ENCODE measurements at places on chromosomes 7 and 10.

- peak; percentile 31 for DNase-seq
Observed at GRCh38 chr10:97428572-97428981, 2.6 kb downstream of the PGAM1 start.

DNA sequence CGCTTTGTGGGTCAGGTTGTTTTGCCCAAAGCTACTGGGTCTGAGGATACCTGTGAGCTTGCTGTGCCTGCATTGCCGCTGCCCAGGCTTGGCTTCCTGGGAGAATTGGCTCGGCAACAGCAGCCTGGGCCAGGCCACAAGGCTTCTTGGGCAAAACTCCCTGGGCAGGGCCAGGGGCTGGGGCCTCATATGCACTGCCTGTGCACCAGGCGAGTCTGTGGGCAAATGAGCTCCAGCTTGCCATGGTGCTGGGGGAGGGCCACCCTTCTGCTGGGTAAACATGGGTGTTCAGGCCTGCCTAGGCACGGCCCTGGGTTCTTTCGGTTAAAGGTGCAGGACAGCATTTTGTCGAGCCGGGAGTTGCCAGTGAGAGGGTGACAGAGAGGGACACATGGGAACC lies 19.4 kb downstream of the ZMIZ1 start:
- no peak for DNase-seq

DNA sequence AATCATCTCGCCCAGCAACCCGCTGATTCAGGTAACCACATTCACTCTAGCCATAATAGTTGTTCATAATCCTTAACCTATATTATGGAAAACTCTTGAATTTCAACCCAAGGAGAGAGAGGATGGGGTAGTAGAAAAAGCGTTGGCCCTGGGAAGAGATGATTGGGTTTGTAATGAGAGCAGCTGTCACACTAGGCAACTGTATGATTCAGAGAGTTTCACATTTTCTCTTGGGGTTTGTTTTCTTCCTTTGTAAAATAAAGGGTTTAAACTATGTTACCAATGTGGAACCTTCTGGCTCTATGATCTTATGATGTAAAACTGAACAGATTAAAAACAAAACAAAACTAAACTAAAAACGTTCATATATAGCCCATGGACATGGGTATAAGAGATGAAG lies 705.2 kb upstream of the IGFBP3 start:
- no peak for DNase-seq

GRCh38 chr7:88322151-88322550 lies 15.5 kb upstream of the STEAP4 start:
- DNase-seq: no peak

GRCh38 chr7:21125297-21125696 lies 302.6 kb upstream of the SP4 start:
- no peak for DNase-seq

DNA sequence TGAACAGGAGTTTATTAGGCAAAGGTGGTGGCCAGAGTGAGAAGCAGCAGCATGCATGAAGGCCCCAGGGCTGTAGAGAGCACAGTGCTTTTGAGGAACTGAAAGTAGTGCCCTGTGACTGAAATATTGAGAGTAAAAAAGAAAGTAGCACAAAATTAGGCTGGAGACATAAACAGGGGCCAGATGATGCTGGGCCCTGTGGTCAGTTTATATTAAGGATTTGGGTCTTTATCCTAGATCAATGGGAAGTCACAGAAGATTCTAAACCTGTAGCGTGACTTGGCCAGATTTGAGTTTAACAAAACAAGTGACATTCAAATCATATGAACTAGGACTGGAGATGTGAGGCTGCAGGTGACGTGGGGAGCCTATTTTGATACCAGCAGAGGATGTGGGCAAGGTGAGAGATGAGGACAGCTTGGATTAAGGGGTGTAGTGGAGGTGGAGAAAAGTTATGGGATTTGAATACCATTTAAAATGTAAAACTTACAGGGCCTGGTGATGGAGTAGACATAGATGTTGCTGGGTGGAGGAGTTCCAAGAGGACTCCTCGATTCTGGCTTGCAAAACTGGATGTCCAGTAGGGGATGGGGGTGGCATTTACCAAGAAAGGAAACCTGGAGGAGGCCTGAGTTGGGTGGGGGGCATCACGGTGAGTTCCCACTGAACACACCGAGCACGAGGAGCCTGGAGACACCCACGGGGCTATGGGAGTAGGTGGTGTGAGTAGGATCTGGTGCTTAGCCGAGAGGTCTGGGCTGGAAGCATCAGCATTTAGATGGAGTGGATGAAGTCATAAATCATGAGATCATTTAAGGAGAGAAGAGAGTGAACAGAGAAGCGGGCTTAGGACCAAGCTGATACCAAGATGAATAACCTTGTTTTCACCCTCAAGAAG lies 52.8 kb downstream of the HHEX start:
- DNase-seq: no peak

DNA sequence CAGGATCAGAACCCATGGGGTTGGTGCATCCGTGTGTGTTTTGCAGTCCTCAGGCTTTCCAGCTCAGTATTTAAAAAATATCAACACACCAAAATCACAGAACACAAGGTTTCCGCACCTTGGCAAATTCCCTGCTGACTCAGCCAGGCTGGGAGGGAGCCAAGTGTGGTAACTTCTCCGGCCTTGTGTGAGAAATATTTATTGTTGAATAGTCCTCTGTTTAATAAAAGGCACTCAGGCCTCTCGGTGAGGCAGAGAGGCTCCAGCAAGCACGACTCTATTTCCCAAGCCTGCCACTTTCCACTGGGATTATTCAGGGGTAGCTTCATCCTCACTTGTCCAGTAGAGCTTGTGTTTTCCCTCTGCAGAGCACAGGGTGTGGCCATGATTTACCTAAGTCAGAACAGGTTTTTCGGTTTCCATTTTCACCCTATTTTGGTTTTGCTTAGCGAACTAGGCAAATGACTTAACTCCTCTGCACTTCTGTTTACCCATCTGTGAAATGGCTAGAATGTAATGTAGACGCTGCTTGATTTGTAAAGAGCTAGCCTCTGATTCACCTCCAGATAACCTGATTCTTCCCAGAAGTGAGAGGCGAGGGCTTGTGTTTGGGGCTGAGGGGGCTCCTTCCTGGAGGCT lies 13.0 kb upstream of the CHST15 start:
- DNase-seq: peak; percentile 80

GRCh38 chr7:2545746-2546425 lies 9.4 kb downstream of the BRAT1 start:
- DNase-seq: no peak

DNA sequence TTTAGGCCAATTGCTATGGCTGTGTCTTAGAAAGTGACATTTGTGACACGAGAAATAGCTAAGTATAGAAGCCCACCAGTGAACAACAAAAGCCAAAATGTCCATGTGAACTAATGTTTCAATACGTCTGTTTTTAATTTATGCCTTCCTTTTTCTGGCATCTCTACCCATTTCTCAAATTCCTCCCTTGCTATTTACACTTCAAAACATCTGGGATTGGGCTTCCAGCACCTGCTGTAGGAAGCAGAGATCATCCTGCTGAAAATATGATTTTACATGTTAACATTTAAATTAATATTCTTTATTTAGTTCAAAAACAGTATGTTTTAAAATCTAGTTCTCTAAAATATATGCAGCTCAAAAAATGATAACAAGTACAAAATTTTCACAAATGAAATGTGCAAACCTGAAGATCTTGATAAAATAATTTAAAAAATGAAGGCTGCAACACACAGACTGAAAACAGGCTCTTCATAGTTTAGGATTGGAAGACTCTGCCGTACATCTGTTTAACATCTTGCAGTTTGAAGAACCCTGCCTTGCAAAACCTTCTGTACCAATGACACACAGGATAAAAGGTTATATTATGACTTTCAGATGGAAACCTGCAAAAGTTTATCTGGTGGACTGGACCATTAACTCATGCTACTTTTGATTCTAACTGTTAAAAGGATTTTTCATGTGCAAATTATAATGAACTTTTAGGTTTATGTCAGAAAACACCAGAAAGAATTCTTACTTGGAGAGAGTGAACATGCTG lies 408.4 kb downstream of the SUGCT start:
- DNase-seq: no peak

DNA sequence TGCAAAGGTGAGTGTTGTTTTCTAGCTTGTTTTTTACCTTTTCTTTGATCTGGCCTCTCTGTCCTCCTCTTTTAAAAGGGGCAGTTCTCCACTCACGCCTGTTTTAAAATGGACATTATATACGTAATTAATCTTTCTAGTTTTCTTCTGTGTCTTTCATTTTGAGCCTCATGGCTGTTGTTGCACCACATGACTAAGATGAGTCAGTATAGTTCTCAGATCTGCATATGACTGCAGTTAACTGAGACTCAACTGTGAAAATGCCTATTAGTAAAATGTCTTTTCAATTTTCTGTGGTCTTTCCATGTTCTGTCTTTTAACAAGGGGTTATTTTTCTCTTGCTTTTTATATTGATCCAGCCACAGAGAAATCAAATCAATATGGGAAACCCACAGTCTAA lies 296.1 kb downstream of the CDK14 start:
- DNase-seq: peak; percentile 5

- DNase-seq: peak; percentile 67
Observed at GRCh38 chr10:28291881-28292297, 11.0 kb downstream of the MPP7 start.

GRCh38 chr7:128714701-128715495 lies 24.3 kb upstream of the CALU start:
- DNase-seq: no peak

DNA sequence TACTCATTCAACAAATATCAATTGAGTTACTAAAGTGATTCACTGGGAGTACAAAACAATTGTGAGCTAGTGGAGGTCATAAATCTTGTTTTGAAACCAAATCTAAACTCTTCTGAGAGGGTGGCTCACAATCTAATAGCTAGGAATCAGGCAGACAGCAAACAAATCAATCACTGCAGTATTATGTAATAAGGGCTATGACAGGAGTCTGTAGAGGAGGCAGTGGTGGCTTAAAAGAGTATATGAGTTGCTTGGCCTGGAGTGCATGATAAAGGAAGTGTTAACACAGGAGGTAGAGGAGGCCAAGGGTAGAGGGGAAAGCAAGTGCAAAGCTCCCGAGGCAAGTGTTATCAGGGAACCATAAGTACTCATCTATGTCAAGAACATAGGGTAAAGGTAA lies 16.5 kb downstream of the MYPN start:
- no peak for DNase-seq

DNA sequence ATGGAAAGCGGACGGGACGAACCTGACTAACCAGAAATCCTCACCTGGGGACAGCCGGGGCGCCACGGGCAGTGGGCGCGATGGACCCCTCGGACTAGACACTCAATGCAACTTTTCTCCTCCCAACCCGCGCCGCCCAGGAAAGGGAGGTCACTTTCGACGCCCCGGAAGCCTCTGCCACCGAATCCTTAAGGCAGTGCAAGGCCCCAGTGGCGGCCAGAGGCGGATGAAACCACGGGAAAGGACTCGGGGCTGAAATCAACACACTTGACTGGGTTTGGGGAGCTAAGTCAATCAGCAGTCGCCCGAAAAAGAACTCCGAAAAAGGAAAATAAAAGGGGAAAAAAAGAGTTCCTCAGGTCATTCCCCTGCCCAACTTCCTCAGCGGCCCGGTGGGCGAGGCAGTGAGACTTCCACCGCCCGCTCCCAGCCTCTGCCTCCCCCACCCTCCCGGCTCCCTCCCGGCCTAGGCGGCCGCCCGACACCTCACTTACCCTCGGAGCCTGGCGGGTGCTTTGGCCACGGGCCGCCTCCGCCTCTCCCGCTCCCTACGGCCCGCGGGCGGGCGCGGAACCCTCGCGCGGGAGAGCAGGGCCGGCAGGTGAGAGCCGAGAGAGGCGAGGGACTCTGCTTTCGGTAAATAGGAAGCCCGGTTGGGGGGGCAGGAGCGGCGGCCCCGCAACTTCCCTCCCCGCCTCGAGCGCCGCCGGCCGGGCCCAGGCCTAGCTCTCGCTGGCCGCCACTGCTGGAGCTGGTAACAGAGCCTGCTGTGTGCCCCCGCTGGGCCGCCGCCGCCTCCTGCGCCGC lies 518 bp downstream of the WAPL start:
- DNase-seq: peak; percentile 76

GRCh38 chr7:139930286-139930965 lies 101.4 kb downstream of the TBXAS1 start:
- DNase-seq: no peak

DNA sequence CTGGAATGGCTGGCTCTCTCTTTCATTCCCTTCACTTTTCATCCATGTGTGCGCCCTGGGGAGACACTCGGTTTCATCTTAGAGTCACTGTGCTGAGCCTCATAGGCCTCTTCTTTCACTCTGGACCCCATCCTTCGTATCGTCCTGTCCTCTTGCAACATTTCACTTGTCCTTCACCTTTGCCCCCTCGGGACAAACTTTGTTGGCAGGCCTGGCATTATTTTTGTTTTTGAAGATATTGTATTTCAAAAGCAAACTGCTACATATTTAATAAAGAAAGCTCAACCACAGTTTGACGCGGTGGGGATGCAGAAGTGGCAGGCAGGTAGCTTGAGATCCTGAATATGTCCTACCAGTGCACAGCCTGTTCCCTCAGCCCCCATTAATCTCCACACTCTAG lies 36.6 kb downstream of the HIPK2 start:
- no peak for DNase-seq

GRCh38 chr7:16801111-16801542 lies 3.7 kb downstream of the AGR2 start:
- DNase-seq: peak; percentile 75

- peak; percentile 80 for DNase-seq
Observed at GRCh38 chr7:121961089-121961867, 88.3 kb downstream of the PTPRZ1 start.

GRCh38 chr10:12484002-12484918 lies 134.9 kb downstream of the CAMK1D start:
- DNase-seq: peak; percentile 53
